ENCODE measurements at places on chromosomes 13 and 19. TPM values are rescaled to one million over a fixed set of nuclear protein-coding genes. Genes with fewer than 3 reads are reported as not detected.

CAMSAP3 gene
- total RNA-seq, result 2.6 TPM

ZNF557 gene
- total RNA-seq, result 12.5 TPM

- no peak for DNase-seq
Measured at GRCh38 chr13:47687577-47687976, 313.5 kb downstream of the SUCLA2 start.

DNA sequence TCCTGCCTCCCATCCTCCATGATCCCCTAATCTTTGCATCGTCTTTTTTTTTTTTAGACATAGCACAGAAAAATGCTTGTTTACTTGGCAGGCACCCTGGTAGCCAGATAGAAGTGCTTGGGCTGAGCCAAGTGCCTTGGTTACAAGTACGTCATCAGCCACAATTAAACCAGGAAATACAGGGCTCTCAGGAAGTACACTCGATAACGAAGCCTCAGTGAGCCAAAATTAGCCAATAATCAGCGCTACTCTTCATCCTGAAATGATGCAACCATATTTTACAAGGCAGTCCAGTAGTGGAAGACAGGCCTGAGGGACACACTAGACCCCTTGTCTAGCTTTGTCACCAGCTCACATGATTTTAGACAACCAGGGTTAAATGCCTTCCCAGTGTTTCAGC, 194.0 kb upstream of the NBEA start:
- DNase-seq, result peak; percentile 32

DNA sequence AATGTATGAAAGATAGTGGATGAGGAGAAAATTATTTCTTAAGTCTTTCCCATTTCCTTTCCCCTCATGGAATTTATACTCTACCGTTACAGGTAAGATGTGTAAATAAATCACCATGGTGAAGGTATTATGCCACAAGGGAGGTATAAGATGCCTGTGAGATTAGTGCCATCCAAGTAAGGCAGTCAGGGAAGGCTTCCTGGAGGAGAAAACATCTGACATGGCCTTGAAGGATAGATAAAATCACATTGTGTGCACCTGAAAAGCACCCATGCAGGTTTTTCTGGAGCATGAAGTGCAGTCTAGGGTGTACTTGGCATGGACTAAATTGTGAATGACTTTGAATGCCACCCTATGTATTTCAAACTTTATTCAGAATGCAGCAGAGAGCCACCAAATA, 15.3 kb downstream of the MBNL2 start:
- DNase-seq, result no peak

- peak; percentile 56 for DNase-seq
Measured at GRCh38 chr13:40230833-40231266, 435.6 kb downstream of the FOXO1 start.

SPACA4 gene
- total RNA-seq, result not detected

DNA sequence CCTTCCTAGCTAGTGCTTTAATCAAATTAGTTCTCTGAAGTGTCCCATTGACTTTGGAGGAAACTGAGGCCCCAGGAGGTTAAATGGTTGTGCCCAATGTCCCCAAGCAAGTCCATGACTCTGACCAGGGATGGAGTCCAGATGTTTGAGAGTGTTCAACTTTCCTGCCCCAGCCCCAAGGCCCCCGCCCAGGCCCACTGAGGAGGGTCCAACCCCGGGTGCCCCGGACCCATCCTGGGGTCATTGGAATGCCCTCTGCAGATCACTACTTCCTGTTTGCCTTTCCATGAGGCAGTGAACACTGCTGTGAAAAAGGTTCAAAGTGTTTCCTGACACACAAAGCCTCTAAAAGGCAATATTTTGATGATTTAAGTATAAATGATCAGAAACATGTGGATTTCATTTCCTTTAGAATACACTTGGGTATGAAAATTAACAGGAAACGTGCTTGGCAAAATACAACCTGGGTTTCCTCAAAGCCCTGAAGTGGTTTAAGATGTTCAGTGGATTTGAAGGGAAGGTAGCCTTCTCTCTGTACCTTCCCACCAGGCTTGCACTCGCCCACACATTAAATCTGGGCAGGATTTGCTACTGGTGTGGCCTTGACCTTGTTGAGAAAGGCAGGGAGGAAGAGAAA, 335.7 kb downstream of the TSHZ3 start:
- no peak for DNase-seq

TNFSF13B gene
- not detected for total RNA-seq

- DNase-seq, result no peak
Measured at GRCh38 chr13:51336746-51337145, 2.7 kb upstream of the SERPINE3 start.

DNA sequence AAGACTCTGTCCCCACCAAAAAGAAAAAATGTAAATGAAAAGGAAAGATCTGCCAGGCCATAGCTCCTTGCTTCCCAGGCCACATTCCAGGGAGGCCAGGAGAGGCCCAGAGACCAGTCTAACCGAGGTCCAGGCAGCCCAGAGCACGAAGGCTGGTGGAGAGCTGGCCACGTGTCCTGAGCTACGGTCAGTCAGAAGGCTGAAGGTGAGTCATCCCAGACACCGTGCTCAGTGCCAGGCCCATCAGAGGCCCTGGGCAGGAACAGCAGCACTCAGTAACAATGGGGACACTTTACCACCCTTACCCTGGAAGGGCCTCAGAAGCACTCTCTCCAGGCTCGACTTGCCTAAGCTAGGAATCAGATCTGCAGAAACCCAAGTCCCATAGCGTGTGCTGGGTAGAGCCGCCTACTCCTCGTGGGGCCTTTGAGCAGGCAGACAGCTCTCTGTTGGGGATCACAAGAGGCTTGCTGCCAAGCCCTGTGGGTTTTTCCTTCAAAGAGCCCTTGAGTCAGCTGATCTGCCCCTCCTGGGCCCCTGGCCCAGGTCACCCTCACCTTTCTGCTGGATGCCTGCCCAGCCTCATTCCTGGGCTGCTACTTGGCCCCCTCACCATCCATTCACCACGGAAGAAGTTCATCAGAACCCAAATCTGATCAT, 11.6 kb upstream of the DNMT1 start:
- DNase-seq, result peak; percentile 64

Data from A172 (cell line).